ENCODE measurements at places on chromosomes 11 and 22.

DNA sequence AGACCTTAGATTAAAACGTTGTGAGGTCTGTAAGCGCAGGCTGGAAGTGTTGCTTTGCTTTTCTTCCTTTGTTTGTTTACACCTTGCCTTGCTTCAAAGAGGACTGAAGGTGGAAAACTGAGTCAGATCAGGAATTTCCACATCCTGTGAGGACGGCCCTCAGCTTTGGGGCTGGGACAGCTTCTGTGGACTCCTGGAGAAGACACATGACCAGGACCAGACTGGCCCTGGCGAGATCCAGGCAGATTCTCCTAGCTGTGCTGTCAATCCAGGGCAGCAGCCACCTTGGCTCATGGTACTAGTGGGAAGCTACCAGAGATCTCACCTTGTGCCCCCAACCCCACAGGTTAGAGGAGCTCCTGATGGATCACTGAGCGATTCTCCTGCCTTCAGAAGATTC is 1461.9 kb downstream of the TBC1D22A start:
- no peak for DNase-seq

DNA sequence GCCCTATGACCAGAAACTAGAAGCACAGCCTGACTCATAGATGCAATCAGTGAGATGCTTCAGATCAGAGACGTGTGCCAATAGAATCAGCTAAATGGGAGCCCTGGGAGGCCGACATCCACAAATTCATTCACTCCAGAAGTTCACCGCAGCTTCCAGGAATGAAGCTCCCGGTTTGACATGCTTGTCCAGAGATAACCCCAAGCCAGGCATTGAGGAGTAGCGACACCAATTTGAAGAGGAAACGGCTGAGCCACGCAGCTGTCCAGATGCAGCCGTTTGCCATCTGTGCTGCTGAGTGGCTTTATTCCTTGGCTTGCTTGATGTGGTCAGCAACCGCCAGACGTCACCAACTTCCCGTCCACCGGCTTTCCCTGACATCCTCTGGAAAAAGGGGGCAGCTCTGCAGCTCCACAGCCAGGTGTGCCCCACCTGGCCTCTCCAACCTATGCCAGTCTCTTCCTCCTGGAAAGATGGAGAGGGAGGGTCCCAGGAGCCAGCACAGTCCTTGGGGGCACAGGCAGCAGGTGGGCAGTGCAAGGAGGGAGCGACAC is 123.9 kb upstream of the OPCML start:
- DNase-seq: no peak

- DNase-seq: no peak
Observed at GRCh38 chr11:95152876-95153856, 63.5 kb downstream of the ENDOD1 start.

- peak; percentile 100 for DNase-seq
Observed at GRCh38 chr11:111735262-111736116, 30.7 kb downstream of the PPP2R1B start.

GRCh38 chr11:69919659-69920344 is 100.6 kb upstream of the FGF3 start:
- DNase-seq: no peak

- DNase-seq: no peak
Observed at GRCh38 chr11:75543806-75544205, 18.1 kb upstream of the GDPD5 start.

- DNase-seq: peak; percentile 55
Observed at GRCh38 chr11:12506404-12506921, 129.1 kb downstream of the PARVA start.

GRCh38 chr11:118908901-118909618 is 16.7 kb downstream of the BCL9L start:
- peak; percentile 64 for DNase-seq

GRCh38 chr11:76854709-76855108 is 6.0 kb upstream of the ACER3 start:
- DNase-seq: no peak

DNA sequence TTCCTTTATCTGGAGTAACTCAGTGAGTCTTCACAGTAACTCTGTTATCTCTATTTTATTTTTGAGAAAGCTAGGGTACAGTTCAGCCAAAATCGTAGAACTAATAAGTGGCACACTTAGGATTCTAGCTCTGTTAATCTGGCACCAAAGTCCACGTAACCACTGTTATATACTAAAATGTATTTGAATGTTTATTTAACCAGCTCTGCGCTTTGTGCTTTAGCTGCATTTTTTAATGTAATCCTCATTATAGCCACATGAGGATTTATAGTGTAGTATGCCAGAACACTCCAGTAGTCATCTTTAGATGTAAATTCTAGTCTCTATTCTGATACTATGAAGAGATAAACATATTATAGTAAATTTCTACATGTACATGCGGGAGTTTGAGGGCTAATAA is 36.8 kb downstream of the YAP1 start:
- DNase-seq: no peak

DNA sequence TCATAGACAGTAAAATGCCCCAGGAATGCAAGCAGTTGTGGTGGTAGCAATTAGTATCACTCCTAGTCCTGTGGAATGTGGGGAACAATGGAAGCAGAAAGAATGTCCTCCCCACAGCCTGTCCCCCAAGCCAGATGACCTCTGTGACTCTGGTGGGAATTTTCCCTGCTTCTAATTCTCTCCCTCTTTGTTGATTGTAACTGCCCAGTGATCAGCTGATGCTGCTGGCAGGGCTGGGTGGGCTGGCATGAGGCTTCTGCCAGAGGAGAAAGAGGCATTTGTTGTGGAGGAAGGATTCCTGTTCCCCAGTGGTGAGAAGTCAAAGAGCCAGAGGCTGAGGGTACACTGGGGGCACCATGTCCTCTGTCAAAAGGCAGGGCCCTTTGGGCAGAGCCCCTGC is 116.7 kb upstream of the NCAM1 start:
- DNase-seq: peak; percentile 19

DNA sequence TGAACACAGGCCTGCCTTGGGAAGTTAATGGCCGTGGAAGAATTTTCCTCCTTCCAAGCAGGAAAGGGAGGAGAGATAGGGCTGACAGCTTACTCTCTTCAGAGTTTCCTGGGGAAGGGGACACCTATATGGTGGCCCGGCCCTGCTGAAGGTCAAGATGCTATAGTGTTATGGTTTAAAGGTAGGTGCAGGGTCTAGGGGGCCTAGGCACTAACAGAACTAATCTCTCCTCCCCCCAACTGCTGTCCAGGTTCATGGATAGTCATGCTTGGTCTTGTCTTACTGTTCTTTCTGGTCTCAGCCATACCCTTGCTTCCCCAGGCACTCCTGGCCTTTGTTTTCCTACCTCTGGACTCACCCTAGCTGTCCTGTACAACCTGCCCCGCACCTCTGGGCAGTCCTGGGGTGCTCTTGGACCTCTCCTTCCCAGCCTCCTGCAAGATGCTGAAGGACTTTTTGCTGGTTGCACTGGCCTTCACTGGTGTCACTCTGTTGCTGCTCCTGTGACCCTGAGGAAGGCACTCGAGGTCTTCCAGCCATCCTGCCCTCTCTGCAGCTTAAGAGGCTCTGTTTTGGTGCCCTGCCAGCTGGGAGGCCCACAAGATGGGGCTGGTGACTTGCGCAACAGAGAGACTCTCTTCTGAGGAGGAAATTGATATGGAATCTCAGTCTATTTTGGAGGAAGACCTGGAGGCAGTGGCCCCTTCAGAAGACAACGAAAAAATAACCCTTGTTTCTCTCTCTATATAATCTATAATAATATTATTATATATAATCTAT is 17.9 kb downstream of the SEC14L3 start:
- peak; percentile 30 for DNase-seq

DNA sequence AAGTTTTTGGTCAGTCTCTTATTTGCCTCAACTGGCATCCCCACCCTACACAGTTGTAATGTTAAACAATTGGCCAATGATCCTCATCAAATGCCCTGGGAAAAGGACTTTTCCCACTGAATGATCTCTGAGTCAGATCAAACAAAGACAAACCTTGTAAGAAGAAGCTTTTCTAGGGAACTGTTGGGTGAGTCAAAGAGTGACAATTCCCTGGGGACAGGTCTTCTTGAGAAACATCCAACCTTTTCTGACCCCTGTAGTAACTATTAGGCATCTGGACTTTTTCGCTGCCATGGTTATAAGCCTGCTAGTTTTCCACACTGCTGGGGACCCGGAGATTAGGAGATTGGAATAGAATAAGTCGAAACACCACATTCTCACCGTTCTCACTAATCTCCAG is 789.8 kb upstream of the API5 start:
- no peak for DNase-seq

GRCh38 chr11:8285796-8286195 is 22.1 kb upstream of the LMO1 start:
- DNase-seq: no peak

DNA sequence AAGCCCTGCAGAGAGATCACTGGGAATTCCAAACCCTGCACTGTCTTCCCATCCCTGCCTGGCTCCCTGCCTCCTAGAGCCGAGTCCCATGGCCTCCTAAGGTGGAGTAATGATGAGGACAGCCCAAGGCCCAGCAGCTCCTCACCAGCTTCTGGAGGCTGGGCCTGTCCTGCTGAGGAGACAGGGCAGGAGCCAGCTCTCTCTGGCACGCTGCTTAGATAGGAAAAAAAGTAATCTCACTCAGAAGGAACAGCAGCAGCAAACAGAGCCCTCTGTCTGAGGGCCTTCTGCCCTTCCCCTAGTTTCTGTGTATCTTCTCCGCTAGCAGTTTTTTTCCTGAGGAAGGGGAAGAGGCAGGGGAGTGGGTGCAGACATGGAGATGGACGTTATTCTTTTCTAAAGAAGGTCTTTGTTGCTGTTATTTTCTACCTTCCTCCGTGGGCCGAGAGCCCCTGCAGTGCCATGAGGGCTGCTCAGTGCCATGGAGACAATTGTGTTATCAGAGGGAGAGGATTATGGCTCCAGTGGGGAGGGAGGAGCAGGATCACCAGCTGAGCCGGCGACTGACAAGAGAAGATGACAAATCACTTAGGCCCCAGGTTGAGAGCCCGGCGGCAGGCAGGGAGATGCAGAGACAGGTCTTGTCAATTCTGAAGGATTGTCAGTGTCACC is 315.3 kb downstream of the BUD13 start:
- DNase-seq: no peak

DNA sequence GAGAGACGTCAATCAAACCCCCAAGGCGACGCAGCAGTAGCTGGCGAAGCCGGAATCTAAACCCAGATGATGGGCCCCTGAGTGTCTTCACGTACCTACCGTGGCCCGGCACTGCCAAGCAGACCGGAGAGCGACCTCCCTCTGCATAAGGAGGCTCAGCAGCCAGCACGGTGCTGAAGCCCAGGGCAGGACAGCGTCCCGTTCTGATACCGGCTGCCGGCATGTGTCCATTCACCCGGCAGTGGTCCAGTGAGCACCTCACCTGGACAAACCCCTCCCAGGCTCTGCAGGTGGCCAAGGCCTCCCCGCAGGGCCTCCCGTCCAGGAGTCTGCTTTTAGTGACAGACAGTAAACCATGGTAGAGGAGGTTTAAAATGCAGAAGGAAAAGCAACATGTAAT is 142.0 kb downstream of the BRD1 start:
- no peak for DNase-seq

GRCh38 chr22:26463688-26464087 is 19.9 kb downstream of the HPS4 start:
- DNase-seq: no peak

- DNase-seq: no peak
Observed at GRCh38 chr11:18641677-18642076, 7.5 kb upstream of the SPTY2D1 start.

DNA sequence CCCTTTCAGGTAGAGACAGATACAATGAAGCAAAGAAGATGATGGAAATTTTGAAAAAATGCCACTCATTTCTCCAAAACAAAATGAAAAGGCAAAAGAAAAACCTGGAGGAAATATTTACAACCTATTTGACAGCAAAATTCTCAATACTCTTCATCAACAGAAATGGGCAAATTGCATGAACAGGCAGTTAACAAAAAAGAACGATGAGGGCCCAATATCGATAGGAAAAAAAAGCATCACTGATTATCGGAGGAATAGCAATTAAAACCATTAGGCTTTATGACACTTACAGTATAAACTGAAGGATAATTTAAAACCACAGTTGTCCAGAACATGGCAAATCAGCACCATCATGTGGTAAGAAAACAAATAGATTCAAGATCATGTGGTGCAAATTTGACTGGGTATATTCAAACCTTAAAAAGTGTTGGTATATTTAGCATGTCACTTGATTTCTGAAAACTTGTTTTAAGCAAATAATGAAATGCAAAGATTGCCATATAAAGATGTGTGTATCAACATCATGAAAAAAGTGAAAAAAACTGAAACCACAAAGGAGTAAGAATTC is 222.9 kb downstream of the BRD1 start:
- no peak for DNase-seq

GRCh38 chr11:124763156-124763947 is 1.3 kb upstream of the ESAM start:
- DNase-seq: peak; percentile 90

GRCh38 chr11:35118906-35119305 is 20.1 kb upstream of the CD44 start:
- no peak for DNase-seq

- DNase-seq: peak; percentile 67
Observed at GRCh38 chr11:62880803-62881578, at the start of gene SLC3A2. Gene SLC3A2 (plus strand): TSS chr11:62880896. CDS start chr11:62881024, 128 bp downstream.

GRCh38 chr11:20861322-20861721 is 191.9 kb downstream of the NELL1 start:
- no peak for DNase-seq

DNA sequence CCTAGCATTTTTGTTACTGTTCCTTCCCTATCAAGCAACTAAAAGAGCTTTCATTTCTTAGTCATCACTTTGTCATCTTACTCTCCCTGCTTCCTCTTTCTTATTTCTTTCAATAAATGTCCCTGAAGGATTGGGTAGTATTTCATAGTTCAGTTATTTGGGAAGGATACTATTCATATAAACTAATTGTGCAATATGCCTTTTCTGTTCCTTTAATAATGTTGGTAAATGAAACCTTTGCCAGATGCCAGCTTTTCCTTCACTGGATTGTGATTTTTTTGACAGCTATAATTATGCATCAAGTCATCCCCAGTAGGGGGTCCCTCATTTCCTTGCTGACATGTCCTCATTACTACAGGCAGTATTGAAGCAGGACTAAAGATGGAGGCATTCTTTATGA is 101.7 kb downstream of the ATM start:
- DNase-seq: no peak

GRCh38 chr11:87398931-87399330 is 361.2 kb downstream of the TMEM135 start:
- DNase-seq: no peak

- DNase-seq: peak; percentile 18
Observed at GRCh38 chr11:19803506-19803998, 90.9 kb downstream of the NAV2 start.

- DNase-seq: no peak
Observed at GRCh38 chr22:48945621-48946458, 881.8 kb downstream of the BRD1 start.

DNA sequence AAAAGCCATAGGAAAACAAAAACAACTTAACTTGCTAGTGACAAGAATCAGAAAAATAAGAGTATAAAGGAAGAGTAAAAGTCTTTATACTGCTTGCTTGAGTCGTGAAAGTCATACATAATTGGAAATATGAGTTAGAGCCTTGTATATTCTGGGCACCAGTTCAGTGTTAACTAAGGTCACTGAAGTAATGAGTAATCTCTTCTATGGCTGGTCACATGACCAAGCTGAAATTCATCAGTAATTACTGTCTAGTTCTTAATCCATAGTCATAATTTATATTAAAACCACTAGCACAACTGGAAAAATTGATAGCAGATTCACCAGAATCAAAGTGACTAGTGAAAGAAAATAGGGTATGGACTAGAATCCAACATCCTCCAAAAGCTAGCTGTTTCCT is 84.4 kb upstream of the SLC5A12 start:
- DNase-seq: peak; percentile 10

Measured in renal cortical epithelial cell (primary cell).